ENCODE measurements at places on chromosomes 7 and 10. TPM values are rescaled to one million over a fixed set of nuclear protein-coding genes. Genes with fewer than 3 reads are reported as not detected.

PPP1R9A gene
- total RNA-seq, result 13.3 TPM

NEUROG3 gene
- 0.49 TPM for total RNA-seq

MACC1 gene
- 0.04 TPM for total RNA-seq

SLC16A12 gene
- not detected for total RNA-seq

ARHGEF5 gene
- total RNA-seq, result 0.23 TPM

OGDHL gene
- 9.2 TPM for total RNA-seq

KIAA1549 gene
- 13.5 TPM for total RNA-seq

GRID1 gene
- 9.1 TPM for total RNA-seq

GIMAP7 gene
- not detected for total RNA-seq

NEURL1 gene
- total RNA-seq, result 7.2 TPM

JAKMIP3 gene
- 1.6 TPM for total RNA-seq

CYTH3 gene
- 13.6 TPM for total RNA-seq

CNNM1 gene
- total RNA-seq, result 4.0 TPM

ZKSCAN5 gene
- total RNA-seq, result 13.0 TPM

KCNH2 gene
- total RNA-seq, result 36.0 TPM

ADRA2A gene
- 5.0 TPM for total RNA-seq

NRG3 gene
- total RNA-seq, result 17.2 TPM

PIK3CG gene
- 2.6 TPM for total RNA-seq

MKX gene
- 72.8 TPM for total RNA-seq

MLXIPL gene
- total RNA-seq, result 1.00 TPM

LRRC18 gene
- not detected for total RNA-seq

PTPRN2 gene
- 7.6 TPM for total RNA-seq

C10orf62 gene
- 0.31 TPM for total RNA-seq

NOD1 gene
- 4.2 TPM for total RNA-seq

BLNK gene
- total RNA-seq, result 0.75 TPM

SUGCT gene
- total RNA-seq, result 2.0 TPM

LRRN3 gene
- 54.3 TPM for total RNA-seq

ATOH7 gene
- total RNA-seq, result 0.46 TPM

GNAT3 gene
- not detected for total RNA-seq

CYP26C1 gene
- 0.22 TPM for total RNA-seq

CDK13 gene
- total RNA-seq, result 50.6 TPM

BMPER gene
- 0.76 TPM for total RNA-seq
